ENCODE measurements at places on chromosomes 4 and X.

- DNase-seq: no peak
Measured at GRCh38 chr4:27020603-27021002, 160.0 kb downstream of the STIM2 start.

- no peak for DNase-seq
Measured at GRCh38 chr4:88177983-88178625, 19.7 kb upstream of the ABCG2 start.

GRCh38 chr4:8381814-8382581, 58.5 kb downstream of the ACOX3 start:
- no peak for DNase-seq

GRCh38 chr4:24897639-24898038, 15.2 kb downstream of the CCDC149 start:
- DNase-seq: no peak
